ENCODE measurements at places on chromosomes 16 and 17.

DNA sequence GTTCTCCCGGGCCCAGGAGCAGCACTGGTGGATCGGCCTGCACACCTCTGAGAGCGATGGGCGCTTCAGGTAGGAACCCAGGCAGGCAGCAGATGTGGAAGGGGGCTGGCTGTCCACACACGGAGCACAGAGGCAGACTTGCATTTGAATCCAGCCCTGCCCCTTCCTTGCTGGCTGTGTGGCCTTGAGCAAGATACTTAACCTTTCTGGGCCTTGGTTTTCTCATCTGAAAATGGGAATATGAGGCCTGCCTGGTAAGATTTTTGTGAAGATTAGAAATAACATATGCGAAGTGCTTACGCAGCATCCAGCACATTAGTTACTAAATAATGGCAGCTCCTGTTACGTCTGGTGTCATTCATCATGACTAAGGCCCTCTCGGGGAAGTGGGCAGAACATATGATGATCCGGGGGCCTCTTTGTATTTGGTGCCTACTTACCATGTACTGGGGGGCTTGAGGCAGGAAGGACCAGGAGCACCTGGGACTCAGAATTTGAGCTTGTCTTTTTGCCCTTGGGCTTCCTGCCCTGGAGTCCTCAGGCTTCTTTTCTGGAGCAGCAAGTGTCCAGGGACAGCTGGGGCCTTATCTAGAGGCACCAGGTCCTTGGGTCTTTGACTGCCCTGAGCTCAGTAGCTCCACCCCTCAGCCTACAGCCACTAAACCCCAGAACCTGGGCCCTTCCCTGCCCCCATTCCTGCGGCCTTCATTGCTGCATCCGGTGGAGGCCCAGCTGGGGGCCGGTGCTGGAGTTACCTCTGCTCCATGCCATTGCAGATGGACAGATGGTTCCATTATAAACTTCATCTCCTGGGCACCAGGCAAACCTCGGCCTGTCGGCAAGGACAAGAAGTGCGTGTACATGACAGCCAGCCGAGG is 53.8 kb downstream of the MRC2 start:
- DNase-seq: no peak

- no peak for DNase-seq
Measured at GRCh38 chr17:1865252-1866037, 35.6 kb downstream of the RPA1 start.

DNA sequence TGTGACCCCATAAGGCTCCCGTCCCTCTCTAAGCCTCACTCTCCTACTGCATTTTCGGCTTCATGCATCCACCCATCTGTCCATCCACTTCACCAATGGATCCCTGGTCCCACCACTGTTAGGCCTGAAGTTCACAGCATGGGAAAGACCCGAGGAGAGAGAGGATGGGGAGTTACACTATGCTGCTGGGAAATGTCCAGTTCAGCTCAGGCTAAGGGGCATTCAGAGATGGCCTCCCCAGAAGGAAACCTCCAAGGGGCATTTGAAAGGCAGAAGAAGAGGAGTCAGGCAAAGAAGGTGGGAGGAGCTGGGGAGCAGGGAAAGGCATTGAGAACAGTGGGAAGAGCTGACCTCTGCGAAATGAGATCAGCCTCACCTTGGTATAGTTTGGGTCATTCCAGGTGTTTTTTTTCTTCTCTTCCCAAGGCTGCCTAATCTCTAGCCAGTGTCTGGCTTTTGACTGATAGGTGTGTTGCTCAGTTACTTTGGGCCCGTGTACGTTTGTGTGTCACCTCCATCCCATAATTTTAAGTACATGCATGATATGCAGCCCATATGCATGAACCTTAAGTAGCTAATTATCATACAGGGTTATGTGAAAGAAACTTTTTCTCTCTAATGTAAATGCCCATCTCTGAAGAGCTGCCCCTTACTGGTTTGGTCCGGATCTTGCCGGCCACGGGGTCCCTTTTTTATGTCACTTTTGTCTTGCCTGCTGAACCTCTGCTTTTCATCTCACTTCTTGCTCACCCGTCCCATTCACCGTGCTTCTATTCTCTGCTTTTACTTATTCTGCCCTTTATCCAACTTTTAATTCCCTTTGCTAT is 11.6 kb upstream of the DRC7 start:
- no peak for DNase-seq

DNA sequence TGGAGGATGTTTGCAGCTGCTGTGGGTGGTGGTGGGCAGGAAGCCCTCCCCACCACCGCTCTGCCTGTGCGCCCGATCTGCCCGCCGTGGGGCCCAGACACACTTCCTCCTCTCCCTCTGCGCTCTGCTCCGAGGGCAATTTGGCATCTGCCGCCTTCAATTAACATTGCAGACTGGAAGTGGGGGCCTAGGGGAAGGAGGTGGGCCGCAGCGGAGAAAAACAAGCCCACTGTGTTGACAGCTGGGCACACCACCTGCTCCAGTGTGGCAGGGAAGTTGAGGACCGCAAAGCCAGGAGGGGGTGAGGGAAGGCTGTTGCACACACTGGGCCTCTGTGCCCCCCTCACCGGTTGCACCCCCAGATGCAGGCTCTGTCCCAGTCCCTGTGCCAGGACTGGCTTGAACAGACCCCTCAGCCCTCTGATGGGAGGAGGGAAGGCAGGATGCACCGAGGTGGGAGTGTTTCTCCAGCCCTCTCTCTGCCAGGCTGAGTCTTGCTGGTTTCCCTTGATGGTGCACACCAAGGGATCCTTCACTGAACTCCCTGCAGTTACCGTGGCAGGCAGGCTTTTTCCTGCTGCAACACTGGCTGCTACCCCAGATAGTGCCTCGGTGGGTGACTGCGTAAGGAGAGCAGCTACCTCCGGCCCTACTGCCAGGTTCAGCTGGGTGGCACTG is 72.8 kb upstream of the MED9 start:
- no peak for DNase-seq

GRCh38 chr17:74447628-74448159 is 15.8 kb downstream of the GPRC5C start:
- no peak for DNase-seq

DNA sequence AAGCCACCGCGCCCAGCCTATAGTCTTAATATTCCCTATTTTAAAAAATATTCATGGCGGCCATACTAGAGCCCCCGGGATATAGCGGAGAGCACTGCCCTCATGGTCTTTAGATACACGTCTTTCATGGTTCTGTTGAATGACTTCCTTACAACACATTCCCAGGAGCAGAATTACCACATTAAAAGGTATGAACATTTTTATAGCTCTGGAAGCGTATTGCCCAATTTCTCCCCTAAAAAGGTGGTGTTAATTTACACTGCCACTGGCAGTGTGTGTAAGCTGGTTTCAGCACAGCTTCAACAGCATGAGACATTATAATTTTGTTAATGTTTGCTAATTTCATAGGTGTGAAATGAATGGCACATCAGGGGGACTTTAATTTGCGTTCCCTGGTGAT is 19.0 kb downstream of the C17orf100 start:
- no peak for DNase-seq

DNA sequence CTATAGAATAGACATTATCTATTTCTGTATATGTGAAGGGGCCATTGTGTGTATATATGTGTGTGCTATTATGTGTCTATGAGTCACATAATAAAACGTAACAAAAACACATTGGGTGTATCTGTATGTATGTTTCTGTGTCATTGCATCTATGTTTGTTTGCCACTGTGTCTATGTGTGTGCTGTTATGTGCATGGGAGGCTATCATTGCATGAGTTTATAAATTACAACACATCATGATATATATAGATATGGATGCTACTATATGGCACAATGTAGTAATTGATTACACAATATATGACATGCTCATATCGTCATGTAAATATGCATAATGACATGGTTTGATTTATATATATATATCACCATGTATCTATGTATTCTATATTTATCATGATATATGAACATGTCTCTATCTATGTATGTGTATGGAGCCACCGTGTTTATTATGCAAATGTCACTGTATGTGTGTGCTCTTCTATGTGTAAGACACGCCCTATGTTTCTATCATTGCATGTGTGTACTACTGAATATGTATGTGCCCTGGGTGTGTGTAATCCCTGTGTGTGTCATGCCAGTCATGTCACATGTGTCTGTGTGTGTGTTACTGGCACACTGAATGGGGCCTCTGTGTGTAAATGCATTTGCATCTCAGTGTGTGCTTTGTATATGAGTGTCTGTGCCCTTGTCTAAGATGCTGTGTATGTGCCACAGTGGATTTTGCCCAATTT is 1.4 kb upstream of the TSPOAP1 start:
- no peak for DNase-seq

DNA sequence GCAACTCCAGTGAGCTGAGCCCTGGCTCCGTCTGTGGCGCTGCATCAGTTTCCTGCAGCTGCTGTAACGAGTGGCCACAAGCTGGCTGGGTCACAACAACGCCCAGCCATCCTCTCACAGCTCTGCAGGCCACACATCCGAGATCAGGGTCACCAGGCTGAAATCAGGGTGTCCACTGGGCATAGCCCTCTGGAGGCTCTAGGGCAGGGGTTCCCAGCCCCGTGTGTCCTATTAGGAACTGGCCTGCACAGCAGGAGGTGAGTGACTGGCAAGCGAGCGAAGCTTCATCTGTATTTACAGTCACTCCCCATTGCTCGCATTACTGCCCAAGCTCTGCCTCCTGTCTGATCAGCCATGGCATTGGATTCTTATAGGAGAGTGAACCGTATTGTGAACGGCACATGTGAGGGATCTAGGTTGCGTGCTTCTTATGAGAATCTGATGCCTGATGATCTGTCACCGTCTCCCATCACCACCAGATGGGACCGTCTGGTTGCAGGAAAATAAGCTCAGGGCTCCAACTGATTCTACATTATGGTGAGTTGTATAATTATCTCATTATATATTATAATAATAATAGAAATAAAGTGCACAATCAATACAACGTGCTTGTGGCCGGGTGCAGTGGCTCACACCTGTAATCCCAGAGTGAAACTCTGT is 176.5 kb downstream of the SEC14L1 start:
- no peak for DNase-seq

DNA sequence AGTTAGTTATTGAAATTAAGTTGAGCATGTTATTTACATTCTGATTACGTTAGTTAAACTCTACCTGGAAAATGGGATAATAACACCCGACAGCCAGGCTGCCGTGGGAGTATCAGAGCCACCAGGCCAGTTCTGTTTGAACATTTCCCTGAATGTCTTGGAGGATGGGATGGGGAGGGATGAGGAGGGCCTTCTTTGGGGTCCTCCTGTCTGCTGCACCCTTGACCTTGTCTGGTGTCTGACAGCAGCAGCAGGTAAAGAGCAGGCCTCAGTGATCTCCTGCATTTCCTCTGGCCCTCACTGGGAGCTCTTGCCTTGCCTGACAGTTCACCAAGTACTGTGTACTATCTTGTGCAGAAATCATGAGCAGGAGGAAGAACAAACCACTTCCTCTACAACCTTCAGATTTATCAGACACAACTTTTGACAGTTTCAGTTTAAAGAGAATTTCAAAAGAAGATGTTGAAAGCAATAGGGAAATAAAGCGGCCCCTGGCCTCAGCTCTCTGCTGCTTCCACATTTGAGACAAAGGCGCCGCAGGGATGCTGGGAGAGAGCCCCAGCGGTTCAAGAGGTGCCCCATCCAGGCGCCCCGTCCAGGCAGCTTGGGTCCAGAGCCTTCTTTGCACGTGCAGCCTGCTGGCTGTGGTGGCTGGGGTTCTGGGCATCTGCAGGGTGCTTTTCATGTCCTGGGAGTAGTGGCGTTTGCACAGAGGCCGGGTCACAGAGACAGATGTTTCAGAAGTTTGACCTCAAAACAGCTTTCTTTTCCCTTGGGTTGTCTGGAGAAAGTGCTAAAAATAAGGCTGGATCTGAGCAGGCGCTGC is 25.3 kb downstream of the CMIP start:
- no peak for DNase-seq

DNA sequence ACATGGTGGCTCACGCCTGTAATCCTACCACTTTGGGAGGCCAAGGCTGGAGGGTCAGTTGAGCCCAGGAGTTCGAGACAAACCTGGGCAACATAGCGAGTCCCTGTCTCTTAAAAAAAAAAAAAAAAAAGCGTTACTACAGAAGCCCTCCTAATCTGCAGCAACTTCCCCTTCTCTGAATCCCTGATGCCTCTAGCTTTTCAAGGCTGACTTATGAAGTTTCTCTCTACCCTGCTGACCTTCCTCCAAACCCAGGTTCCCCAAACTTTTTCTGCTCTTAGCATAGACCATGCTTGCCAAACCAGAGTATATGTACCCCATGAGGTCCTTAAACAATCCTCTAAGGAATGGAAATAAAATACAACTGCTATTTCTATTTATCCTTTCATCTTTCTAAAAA is 16.4 kb downstream of the LYRM1 start:
- DNase-seq: no peak

- DNase-seq: no peak
Measured at GRCh38 chr16:83068686-83069085, 441.9 kb downstream of the CDH13 start.

GRCh38 chr17:7912927-7913524 is 3.1 kb downstream of the RNF227 start:
- no peak for DNase-seq

DNA sequence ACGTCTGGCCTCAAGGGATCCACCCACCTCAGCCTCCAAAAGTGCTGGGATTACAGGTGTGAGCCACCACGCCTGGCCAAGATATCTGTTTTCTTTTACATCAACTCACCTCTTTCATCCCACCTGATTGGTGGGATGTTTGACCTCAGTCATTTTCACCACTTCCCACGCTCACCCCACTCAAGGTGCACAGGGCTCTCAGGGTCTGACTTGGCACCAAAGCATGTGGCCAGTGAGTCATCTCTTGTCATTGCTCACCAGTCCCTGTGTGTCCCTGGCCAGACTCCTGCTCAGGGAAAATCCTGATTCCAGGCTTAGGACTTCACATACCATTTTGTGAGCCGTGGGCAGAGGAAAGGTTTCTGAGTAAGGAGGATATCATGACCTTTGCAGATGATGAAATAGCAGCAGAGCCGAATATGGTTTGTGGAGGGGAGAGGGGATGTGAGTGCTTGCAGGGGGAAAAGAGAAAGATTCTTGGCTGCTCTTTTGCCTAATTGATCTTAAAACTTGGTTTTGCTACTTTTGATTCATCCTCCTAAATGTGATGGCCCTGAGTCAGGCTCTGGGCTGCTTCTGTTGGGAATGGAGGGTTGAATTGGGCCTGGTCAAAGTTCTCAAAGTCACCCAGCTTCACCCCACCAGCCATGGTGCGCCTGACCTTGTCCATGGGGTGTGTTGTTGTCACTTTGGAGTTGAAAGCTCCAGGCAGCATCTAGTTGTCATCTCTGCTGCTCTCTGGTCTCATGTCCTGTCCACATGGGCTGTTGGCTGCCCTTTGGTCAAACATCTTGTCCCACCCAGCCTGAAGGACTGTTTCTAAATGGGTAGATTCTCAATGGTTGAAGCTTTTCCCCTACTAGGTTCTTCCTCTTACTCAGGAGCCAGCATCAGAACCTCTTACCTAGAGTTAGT is 6.0 kb upstream of the KCNH6 start:
- no peak for DNase-seq

GRCh38 chr17:1013729-1014090 is 16.8 kb downstream of the TIMM22 start:
- no peak for DNase-seq

GRCh38 chr16:15610369-15610871 is 32.5 kb downstream of the MARF1 start:
- no peak for DNase-seq

GRCh38 chr16:2795395-2796143 is 2.7 kb upstream of the PRSS41 start:
- no peak for DNase-seq

- DNase-seq: no peak
Measured at GRCh38 chr17:7323731-7324437, 5.3 kb downstream of the NEURL4 start.

Measured in NT2/D1 (cell line).